ENCODE measurements at places on chromosomes 13 and 19. TPM values are rescaled to one million over a fixed set of nuclear protein-coding genes. Genes with fewer than 3 reads are reported as not detected.

TMPRSS9 gene
- 0.04 TPM for polyA plus RNA-seq

ZSCAN5A gene
- 3.9 TPM for polyA plus RNA-seq

DENND1C gene
- polyA plus RNA-seq: 1.8 TPM

HIF3A gene
- polyA plus RNA-seq: 12.3 TPM

EXOC3L2 gene
- polyA plus RNA-seq: 1.3 TPM

Data from esophagus (tissue), 2 donors.